Stimulated activated CD8-positive, alpha-beta memory T cell treated with anti-CD3 and anti-CD28 coated beads, Interleukin-2, amount 100 ng/mL, for 1 hour (primary cell): ENCODE measurements at places on chromosomes 3 and 15.
A peak's percentile ranks its signal among the peaks of the same experiment; 100 is the strongest.

DNA sequence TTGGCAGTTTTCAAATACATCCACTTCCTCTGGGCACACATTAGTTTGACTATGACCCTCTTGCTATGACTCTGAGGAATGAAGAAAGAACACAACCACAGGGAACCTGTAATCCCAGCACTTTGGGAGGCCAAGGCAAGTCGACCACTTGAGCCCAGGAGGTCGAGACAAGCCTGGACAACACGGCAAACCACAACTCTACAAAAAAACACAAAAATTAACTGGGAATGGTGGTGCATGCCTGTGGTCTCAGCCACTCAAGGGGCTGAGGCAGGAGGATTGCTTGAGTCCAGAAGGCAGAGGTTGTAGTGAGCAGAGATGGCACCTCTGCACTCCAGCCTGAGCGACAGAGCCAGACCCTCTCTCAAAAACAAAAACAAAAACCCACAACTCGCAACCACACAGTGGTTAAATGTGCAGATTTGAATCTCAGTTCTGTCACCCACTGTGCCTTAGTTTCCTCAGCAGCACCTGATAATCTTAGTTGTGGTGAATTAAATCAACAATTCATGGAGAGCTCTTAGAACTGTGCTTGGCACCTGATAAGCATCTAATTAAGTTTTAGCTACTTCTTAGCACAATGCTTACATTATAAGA, 65.7 kb downstream of the MYLK start:
- no peak for DNase-seq

DNA sequence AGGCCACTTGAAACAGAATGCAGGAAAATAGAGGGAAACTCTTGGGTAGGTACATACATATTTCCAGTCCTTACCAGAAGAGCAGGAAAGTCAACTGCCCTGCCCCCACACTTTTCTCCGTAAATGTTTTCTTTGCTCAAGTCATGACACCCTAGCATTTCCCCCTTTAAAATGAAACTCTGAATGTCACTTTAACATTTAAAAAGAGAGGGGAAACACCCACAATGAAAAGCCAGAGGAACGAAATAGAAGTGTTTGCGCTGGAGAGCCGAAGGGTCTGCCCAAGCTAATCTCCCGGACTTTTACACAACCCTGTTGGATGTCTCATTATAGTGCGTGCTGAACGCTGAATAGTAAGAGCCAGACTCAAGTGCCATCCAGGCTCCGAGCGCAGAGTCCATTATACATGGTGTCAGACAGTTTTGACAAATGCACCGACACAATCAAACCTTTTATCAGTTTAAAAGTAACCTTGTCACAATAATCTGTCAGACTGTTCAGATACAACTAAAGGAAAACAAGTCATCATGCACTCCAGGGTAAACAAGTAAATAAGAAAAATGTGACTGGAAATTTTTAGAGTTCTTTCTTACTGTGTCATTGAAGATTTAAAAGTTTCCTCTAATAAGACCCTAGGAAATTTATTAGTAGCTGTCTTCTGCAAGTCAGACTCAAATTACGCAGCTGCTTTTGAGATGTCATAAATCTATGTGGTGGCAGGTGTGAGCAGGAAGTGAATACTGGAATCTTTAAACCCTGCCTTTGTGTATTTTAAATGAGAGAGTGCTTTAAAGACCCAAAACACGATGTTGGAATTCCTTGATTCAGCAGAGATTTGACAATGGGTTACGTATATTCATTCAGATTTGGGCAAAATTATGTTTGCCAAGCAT, 159.8 kb downstream of the RBMS3 start:
- DNase-seq, result no peak

- no peak for DNase-seq
Measured at GRCh38 chr3:100009276-100010086, 104.8 kb downstream of the FILIP1L start.

DNA sequence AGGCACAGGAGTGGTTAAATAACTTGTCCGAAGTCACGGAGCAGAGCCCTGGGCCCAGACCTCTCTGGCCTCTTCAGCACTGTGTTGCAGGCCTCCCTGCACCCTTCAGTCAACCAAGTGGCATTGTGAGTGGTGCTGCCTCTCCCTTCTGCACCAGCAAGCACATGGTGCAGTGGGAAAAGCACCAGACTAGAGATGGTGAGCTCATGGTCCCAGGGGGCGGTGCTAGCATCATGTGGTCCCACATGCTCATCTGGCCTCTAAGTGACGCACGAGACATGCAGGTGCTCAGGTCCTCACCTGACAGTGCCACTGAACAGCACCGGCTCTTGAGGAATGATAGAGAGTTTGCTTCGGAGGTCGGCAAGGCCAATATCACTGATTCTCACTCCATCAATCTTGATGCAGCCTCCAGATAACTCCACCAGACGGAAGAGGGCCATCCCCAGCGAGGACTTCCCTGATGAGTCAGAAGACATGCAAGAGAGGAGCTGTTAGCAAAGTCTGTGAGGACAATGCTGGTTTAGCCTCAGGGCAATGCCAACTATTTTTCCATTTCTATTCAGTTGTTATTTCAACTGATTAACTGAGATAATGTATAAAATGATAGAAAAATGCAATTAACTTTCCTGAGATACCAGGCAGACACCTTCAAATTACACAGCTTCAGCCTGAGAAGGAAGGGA, 53.1 kb upstream of the PARL start:
- no peak for DNase-seq

- DNase-seq, result no peak
Measured at GRCh38 chr3:174651951-174652350, 207.2 kb upstream of the NAALADL2 start.

DNA sequence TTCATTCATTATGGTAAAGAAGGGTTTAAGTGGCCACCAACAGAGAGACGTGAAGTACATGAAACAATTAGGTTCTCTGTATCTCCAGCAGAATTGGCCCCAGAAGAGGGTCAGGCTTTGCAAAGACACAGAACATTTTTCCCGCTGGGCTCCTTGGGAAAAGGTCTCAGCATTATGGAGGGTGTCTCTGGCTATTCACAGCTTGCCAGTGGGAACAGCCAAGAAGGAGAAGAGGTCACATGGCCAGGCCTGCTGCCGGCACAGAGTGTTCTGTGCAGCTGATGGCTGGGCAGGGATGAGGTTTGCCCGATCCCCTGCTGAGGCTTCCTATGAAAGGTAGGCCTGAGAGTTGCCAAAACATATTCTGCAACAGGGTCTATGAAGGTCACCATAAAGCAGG, 77.8 kb upstream of the LPP start:
- DNase-seq, result no peak

DNA sequence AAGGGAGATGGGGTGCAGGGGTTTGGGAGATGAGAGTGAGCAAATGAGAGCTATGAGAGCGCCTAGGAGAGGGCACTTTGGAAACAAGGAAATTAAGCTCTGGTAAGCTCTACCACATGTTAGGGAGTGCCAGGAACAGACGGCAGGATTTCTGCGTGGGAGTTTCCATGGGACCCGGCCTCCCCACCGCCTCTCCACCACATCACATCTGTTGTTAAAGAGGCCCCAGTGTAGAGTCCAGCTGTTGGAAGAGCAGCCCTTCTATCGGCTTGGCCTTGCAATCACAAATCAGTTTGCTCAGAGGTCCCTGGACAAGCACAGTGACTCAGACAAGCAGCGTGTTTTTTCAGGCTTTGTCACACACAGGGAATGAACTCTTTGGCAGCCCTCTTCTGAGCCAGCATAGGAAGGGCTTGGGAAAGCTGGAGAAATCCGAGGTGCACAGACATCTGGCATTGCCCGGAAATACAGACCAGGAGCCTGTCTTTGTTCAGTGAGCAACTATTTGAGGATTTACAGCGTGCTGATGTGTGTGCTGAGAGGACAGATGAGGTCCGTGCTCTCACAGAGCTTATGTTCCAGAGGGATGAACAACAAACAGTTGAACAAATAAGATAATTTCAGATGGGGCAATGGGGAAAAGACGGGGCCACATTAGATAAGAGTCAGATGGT, 370.6 kb upstream of the PROK2 start:
- DNase-seq, result no peak

DNA sequence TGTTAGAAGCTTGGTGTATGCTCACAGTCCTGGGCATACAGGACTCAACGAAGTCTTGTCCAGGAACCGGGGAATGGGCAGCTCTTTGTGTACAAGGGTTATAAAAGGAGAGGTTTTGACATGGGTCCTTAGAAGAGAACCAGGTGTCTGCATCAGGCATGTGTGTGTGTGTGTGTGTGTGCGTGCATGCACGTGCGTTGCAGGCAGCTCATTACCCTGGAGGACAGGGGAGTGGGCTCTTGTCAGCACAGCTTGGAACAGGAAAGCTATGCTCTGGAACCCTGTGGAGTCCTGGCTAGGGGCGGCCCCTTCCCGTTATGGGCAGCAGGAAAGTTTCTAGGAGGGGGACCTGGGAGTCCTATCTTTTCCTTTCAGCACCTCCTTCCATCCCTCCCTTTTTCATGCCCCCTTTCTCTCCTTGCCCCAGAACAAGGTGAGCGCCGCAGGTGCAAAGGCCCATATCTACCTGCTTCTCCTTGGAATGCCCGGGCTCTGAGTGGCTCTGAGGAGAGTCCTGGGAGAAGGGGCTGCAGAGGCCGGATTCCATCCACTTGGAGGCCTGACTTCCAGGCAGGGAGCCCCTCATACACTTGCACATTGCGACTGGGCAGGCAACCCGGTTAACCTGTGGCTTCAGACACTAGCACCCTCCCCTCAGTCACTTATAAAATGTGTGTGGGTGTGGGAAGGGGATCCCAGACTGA, 33.9 kb upstream of the LCTL start:
- no peak for DNase-seq

- DNase-seq, result peak; percentile 15
Measured at GRCh38 chr15:73265536-73266153, 103.1 kb downstream of the HCN4 start.

- no peak for DNase-seq
Measured at GRCh38 chr3:52523386-52524257, 10.0 kb downstream of the NT5DC2 start.

DNA sequence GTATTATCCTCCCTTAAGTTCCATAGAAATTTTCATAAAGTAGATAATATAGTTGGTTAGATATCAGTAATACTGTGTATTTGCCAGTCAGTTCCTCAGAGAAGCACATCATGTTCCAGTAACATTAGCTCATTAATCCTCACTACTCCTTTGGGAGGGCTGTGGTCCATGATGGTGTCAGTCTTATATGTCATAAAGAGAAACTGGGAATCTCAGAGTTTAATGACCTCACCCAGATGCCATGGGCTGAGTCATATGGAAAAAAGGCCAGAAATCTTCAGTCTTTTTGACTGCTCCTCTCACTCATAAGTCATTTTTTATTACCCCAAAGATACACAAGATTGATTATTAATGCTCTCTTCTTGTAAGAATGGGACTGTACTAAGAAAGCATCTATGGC, 188.6 kb downstream of the CHL1 start:
- DNase-seq, result no peak

DNA sequence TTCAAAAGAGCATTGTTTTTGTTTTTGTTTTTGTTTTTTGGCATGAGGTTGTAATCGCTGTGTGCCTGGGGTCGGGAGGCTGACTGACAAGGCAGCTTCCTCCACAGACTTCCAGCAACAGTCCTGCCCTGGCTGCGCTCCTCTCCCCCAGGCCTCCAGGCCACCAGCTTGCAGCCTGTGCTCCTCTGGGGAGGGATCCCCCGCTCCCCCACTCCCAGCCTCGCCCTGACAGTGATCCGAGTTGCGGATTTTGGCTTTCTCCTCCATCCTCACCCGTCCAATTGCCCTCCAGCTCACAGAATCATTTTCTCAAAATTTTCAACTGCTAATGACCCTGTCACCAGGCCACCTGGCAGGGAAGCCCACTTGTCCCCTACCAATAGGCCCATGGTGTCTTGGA, 36.5 kb upstream of the PCSK6 start:
- DNase-seq, result no peak
